ENCODE measurements at places on chromosomes 11 and 22. TPM values are rescaled to one million over a fixed set of nuclear protein-coding genes. Genes with fewer than 3 reads are reported as not detected.

Gene CNTF
- 2.6 TPM for total RNA-seq

Gene OR5M3
- not detected for total RNA-seq

Gene SLC15A3
- total RNA-seq = 8.6 TPM

Gene CYP2R1
- total RNA-seq = 6.9 TPM

Gene CRYBA4
- not detected for total RNA-seq

Gene OSBP2
- 18.7 TPM for total RNA-seq

DNA sequence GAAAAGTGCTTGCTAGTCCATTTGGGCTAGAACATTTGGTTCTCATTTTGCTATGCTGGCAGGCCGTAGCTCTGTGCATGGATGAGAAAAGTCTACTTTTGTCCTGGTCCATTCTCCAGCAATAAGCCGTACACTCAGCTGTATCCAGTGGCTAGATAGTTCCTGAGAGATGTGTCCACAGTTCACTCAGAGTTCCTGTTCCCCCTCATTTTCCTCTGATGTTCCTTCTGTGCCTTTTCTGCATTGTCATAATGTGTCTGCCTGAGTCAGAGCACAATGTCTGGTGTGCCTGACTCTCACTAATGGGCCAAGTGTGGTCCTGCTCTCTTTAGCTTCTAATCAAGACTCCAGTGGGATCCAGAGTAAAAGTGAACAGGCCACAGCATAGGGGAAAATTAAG, 215.7 kb upstream of the CTSC start:
- peak; percentile 24 for DNase-seq

GRCh38 chr11:124101737-124102136, 13.5 kb upstream of the VWA5A start:
- no peak for DNase-seq

DNA sequence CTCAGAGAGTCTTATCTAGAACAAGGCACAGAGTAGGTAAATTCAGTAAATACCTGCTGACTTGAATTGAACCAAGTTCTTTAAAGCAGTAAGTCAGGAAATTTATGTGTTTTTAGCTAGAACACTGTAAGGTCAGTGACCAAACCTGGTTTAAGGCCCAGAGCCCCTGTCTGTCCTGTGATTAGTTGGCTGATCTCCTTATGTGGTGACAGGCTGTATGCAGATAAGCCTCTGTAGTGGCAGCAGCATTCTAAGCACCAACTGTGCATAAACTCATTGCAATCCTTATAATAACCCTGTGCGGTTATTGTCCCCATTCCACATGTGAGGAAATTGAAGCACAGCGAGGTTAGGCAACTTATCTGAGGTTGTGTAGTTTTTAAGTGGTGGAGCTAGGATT, 40.5 kb downstream of the FBXO7 start:
- no peak for DNase-seq
